ENCODE measurements at places on chromosomes 5 and 9. TPM values are rescaled to one million over a fixed set of nuclear protein-coding genes. Genes with fewer than 3 reads are reported as not detected.

PCDHGB7 gene
- 11.3 TPM for total RNA-seq

DNA sequence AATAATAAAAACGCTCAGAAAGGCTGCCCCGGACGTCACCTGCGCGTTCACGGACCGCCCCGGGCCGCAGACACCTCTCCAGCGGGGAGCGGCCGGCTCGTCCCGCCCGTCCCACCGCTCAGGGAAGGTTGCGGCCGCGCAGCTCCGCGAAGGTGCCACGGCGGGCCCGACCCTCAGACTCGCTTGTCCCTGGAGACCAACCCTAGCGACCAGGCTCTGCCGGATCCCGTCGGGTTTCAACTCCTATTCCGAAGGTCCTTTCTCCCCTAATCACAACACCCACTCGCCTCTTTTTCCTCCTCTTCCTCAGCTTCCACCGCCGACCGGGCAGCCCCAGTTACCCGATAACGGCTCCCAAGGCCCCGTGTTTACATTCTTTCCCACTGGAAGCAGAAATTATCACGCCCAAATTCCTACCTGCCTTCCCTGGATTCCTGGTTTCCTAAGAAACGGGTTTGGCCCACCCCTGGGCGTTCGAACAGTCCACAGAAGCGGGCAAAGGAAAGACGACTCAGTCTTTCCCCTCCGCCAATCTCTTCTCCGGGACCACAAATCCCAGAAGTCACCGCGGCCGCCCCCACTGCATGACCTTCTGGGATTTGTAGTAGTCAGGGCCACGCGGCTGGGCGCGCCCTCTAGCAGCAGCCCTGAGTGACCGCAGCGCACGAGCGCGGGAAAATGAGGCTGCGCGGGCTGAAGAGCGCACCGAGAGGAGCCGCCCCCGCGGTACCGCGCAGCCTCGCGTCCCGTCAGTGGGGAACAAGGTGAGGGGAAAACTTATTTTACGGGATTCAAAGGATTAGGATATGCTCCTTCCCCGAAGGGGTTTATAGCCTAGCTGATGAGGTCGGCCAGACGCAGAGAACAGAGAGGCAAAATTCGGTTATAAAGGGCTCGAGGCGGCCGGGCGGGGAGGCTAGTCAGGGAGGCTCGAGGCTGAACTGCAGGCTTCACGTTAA lies at the start of gene TTC33:
TTC33 (minus strand) TSS at position 555 of the 959 bp plus-strand sequence. CDS start 8,943 bp downstream, outside the sequence.
- peak; percentile 99 for DNase-seq

DNA sequence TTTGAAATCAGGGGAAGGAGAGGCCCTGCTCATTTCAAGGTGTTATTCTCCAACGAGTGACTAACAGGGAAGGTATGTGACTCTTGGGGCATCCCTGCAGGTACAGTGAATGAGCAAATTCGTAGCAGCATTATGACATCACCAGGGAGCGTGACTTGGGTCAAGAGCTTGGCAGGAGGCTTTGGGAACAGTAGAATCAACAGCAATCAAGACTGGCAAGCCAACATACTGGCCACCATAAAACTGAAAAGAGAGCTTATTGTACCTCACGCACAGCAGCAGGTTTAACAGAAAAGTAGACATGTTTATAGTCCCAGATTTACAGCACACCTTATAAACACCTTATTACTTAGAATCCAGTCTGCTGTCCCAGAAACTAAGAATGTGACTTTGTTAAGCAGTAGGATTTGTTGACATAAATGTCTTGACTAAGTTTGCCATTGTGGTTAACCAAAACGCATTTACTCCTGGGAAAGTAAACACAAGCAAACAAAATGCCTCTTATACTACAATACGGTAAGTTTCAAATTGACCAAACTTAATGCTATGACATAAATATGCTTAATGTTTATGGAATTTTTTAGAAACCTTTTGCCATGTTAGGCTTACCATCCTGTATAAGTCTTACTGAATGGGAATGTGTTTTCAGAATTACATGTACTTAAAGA lies 297.8 kb downstream of the NPR3 start:
- DNase-seq: no peak

DNA sequence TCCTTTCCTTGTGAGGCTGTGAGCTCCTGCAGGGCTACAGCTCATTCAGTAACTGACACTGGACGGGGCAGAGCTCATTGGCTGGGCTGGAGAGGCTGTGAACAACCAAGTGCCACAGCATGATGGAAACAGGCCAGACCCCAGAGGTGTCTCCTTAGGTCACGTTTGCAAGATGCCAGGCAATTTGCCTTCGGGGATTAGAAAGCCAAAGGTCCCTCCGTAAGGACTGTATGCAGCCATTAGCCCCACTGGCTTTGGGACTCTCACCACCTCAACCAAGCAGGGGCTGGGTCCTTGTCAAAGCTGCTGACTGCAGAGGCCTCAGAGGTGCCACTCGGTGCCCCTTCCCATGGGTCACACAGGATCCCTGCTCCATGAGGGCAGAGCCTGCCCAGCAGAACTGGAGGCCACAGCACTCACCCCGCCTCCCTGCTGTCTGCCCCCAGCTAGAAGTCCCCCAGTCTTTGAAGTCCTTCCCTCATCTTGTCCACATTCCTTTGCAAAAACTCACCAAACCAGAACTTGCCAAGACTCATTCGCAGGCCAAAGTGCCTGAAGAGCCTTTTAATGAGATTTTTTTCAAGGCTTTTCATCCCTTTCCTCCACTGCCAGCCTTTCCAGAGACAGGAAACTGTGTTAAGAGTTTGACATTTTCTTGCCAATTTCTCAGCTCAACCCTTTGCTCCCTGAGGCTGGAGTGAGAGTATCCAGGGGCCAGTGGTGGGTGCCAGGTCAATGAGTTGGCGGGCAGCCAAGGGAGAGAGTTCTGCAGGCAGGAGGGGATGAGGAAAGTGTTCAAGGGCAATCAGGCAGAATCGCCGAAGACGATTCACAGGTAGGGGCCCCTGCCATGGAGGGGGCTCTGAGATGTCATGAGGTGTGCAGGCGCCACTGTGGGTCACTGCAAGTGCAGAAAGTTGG lies 39.7 kb upstream of the SLC25A51 start:
- DNase-seq: no peak

DNA sequence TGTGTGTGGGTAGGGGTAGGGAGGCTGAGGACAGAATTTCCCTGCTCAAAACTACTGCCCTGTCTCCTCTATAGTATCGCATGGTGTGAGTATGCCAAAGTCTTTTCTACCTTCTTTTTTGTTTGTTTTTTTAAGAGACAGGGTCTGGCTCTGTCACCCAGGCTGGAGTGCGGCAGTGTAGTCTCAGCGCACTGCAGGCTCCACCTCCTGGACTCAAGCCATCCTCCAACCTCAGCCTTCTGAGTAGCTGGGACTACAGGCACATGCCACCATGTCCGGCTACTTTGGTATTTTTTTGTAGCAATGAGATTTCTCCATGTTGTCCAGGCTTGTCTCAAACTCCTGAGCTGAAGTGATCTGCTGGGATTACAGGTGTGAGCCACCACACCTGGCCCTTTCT lies 2.5 kb downstream of the SRP19 start:
- no peak for DNase-seq

DNA sequence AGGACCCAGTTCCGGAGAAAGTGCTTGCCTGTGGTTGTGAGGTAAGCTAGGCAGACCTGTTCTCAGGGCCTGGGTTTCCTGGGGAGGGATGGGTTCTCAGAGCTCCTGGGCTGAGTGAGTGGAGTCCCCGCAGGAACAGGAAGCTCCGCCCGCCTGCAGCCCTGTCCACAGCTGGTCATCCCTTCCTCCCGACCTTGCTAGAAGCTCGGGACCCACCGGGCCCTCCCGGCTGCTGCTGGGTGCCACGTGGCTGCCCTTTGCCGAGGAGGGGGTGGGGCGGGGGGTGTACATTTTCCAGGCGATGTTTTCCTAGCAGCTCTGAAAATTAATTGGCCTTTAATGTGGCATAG lies 198.1 kb downstream of the C9orf50 start:
- no peak for DNase-seq

ECM2 gene
- 2.4 TPM for total RNA-seq

GRCh38 chr9:87594194-87594593 lies 96.5 kb downstream of the DAPK1 start:
- DNase-seq: no peak

ANKRD20A1 gene
- total RNA-seq: 1.0 TPM

DNA sequence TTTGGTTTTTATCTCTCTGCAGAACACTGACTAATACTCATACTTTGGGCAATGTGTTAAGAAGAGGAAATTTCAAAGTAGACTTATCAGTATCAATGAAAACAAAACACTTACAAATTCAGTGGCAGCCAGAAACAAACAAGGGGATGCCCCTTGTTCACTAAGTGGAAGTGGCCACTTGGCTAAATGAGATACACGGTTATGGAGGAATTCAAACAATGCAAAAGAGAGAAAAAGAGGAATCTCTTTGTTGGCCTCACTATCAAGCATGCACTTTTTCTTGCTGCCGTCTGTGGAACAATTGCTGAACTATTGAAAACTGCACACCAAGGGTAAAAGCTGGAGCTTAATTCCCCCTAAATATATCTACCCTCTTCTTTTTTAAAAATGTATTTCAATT lies 2044.9 kb upstream of the CDH6 start:
- DNase-seq: no peak

SVEP1 gene
- total RNA-seq: 16.3 TPM

GRCh38 chr9:108953983-108954574 lies 19.9 kb downstream of the ABITRAM start:
- DNase-seq: no peak

C1QTNF3 gene
- total RNA-seq: 3.3 TPM

- DNase-seq: no peak
These were observed 11.4 kb upstream of the ADAMTS16 start for GRCh38 chr5:5128766-5129165.

FABP6 gene
- not detected for total RNA-seq

DNA sequence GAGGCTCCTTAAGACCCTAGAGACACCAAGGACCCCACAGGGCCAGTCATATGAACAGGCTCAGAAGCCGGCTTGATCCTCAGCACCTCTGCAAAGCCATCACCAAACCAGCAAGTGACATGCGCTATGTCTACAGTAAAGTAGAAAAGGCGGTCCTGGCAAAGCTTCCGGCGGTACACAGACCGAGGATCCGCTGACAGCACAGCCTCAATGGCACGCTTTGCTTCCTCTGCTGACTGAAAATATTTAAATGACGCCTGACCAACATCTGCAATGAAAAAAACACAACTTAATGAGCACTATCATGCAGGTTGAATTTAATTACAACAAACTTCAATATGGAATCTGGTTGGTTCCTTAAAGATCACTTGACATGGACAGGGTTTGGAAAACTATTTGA lies 17.6 kb downstream of the TRMO start:
- no peak for DNase-seq

TMEM252 gene
- not detected for total RNA-seq

CCDC192 gene
- total RNA-seq: not detected

ZFP2 gene
- total RNA-seq: 3.3 TPM

DNA sequence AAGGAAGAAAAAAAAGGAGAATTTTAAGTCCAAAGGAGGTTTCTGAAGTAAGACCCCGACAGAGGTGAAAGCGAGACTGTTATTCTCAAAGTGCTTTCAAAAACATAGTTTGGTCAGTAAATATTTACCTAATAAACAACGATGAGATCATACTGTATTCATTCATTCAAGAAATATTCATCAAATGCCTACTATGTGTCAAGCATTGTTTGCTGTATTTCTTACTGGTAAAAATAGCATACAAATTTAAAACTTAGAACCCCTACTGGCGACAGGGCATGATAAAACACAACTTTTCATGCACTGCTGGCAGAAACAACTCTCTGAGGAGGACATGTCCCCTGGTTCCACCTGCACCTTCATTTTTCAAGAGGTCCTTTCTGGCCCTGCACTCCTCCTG lies 190.7 kb downstream of the CDK5RAP2 start:
- no peak for DNase-seq

DNA sequence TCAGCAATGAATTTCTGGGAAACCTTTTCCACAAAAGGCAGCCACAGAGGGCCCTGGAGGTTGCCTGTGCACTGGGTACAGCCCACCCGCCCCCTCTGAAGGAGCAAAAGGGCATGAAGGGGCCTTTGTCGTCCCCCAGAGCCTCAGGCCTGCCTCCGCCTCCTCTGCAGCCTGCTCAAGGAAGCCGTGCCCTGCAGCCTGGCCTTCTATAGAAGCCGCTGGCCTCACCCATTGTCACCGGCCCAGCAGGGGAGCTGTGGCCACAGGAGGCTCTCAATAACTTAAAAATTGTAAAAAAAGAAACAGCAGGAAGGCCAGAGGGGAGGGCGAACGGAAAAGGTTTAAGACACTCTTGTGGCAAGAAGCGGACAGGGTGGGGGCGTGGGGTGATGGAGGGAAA lies 213.3 kb downstream of the IRX2 start:
- no peak for DNase-seq

- DNase-seq: no peak
These were observed 189.1 kb upstream of the ANKRD55 start for GRCh38 chr5:56422076-56422762.

GRCh38 chr9:112784020-112784785 lies 33.6 kb downstream of the SNX30 start:
- DNase-seq: no peak

DNA sequence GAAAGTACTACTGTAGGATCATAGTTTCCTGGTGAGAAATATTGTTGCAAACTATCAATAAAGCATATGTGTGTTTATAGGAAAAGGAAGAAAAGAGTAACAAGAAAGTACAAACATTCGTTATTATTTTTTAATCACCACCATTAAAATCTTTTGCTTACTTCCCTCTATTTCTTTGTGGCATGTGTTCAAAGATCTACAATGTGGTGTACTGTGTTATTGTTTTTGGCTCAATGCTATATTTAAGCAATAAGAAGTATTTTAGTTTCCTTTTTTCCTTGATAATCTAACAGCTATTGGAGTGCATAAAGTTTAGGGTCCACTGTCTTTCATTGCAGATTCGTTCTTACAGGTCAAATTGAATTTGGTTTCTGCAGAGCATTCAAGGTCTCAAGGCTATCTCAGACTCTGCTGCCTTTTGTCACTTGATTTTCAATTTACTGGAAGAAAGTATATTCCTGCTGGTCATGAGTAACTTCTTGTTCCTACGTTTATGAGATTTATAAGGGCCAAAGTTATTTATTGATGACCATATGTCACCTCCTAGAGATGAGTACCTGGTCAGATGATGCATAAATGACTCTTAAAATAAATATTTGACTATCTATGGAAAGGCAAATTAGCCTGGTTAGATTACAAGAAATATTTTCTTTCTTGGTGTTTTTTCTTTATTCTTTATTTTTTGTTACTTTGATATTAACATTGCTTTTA lies 323.0 kb downstream of the TMEM167A start:
- no peak for DNase-seq

PDE4D gene
- 14.7 TPM for total RNA-seq

GRCh38 chr5:147898875-147899401 lies 7.4 kb downstream of the C5orf46 start:
- DNase-seq: no peak

DNA sequence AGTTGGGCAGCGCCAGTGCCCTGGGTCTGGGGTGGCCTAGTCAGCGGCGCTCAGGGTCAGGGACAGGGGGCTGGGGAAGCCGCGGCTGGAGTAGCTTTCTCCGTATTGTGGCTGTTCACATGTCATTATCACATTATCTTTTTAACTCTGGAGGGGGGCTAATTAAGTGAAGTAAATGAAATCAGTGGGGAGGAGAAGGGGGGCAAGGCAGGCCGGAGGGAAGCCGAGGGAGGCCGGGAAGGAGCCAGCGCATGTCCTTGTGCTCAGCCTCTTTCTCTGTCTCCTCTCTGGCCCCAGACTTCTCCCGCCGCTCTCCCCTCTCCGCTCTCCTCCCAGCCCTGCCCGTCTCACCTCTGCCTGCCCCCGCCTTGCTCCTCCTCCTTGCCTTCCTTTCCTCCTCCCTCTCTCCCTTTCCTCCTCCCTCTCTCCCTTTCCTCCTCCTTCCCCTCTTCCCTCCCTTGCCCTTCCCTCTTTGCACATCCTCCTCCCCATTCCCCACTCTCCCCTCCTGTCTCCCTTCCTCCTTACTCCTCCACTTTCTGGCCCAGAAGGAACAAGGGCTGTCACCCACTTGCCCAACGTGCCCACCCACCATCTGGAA lies 38.7 kb downstream of the ASS1 start:
- no peak for DNase-seq
